Fibroblast of skin of back (primary cell): ENCODE measurements at places on chromosomes 5 and 9.
A peak's percentile ranks its signal among the peaks of the same experiment; 100 is the strongest.

DNA sequence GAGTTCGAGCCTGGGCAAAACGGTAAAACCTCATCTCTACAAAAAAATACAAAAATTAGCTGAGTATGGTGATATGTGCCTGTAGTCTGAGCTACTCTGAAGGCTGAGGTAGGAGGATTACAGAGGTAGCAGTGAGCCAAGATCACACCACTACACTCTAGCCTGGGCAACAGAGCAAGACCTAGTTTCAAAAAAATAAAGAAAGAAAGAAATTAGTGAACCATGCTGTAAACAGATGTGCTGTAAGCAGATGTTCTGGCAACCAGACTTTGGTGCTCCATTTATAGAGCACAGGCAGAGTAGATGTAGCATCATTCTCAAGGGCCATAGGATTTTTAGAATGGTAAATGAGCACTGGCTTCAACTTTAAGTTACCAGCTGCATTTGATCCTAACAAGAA is 115.4 kb downstream of the ST8SIA4 start:
- no peak for DNase-seq

- peak; percentile 69 for DNase-seq
Observed at GRCh38 chr9:114207034-114207810, 51.9 kb downstream of the COL27A1 start.

GRCh38 chr5:126736141-126736540 is 40.8 kb upstream of the LMNB1 start:
- peak; percentile 6 for DNase-seq

DNA sequence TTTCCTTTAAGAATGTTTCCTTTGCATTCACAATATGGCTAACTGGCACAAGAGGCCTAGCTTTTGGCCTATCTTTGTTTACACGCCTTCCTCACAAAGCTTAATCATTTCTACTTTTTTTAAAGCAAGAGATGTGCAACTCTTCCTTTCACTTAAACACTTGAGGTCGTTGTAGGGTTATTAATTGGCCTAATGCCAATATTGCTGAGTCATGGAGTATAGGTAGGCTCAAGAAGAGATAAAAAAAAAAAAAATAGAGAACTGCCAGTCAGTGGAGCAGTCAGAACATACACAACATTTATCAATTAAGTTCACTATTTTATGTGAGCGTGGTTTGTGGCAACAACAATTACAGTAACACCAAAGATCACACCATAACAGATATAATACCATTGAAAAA is 5.9 kb downstream of the FKBP15 start:
- DNase-seq = no peak

DNA sequence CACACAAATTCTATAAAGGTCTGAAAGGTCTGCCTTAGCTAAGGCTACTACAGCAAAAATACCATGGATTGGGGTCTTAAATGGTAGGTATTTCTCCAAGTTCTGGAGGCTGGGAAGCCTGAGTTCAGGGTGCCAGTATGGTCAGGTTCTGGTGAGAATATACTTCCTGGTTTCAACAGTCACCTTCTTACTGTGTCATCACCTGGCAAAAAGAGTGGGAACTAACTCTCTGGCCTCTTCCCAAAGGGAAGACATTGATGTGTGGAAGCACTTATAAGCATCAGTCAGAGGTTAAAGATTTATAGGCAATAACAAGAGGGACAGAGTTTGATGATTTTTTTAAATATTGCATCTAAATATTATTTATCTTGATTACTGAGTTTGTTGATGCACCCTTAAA is 53.0 kb downstream of the ZNF622 start:
- DNase-seq = no peak

DNA sequence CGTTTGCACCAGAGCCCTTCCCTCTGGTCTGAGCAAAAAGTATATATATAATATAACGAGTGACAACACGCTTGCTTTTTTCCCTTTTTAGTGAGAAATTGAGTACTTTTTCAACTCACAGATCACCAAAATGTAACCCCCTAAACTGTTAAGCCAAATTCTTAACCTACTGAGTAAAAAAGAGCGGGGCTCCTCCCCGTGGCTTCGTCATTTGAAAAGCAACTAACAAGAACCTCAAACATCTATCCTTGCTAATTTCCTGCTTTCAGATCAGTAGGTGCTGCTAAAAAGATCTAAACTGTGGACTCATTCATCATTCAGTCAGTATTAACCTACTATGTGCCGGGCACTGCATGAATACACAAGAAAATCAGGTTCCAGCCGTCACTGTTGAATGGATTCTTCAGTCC is 1.0 kb upstream of the PTBP3 start:
- DNase-seq = peak; percentile 35

- DNase-seq = no peak
Observed at GRCh38 chr9:136156209-136157120, 37.8 kb upstream of the TMEM250 start.

- DNase-seq = no peak
Observed at GRCh38 chr9:35776018-35776417, 15.4 kb upstream of the NPR2 start.

GRCh38 chr5:143359869-143360268 is 43.6 kb downstream of the NR3C1 start:
- DNase-seq = no peak

GRCh38 chr9:126306071-126306647 is 20.5 kb upstream of the MVB12B start:
- no peak for DNase-seq
